ENCODE measurements at places on chromosomes 2 and 18.
A peak's percentile ranks its signal among the peaks of the same experiment; 100 is the strongest.

DNA sequence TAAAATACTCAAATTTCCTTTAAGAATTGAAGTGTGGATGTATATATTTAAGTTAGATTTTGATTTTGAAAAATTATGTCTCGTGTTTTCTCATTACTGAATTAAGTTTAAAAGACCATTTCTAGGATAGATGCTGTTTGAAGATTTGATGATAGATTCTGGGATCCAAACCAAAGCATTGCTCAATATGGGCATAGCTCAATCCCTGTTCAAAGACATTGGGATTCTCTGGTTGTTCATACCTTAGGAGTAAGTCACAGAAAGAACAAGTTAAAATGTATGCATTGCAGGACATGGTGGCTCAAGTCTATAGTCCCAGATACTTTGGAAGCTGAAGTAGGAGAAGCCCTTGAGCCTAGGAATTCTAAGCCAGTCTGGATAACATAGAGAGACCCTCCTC, 622.3 kb downstream of the ADCYAP1 start:
- no peak for DNase-seq

GRCh38 chr2:6909431-6910385, 7.5 kb upstream of the RNF144A start:
- no peak for DNase-seq

- no peak for DNase-seq
Observed at GRCh38 chr2:62817995-62818713, 112.6 kb downstream of the EHBP1 start.

DNA sequence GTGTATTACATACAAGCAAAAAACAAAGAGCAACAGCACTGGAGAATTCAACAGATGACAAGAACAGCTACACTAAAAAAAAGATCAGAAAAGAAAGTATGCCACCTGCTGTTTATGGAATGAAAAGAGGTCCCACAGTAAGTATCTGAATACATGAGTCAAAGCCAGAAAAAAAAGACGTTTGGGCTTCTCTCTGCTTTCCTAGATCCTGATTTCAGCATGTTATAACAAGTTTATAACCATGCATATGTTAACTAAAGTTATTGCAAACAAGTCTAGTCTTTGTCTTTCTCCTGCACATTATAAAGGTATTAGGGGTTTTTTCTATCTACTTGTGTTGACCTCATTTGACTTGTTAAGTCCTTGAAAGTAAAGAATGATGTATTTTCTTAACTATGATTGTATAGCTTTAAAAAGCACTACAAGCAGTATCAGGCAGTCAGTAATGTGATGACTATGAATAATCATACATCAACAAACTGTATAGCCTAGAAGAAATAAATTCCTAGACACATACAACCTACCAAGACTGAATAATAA, 108.5 kb upstream of the COL5A2 start:
- DNase-seq = peak; percentile 90
